Natural killer cell treated with Interleukin-12 subunit alpha and Interleukin-12 subunit beta and Interleukin-15 and Interleukin-18, amount 100 ng/mL, for 72 hours (primary cell): ENCODE measurements at places on chromosomes 2 and 18. TPM values are rescaled to one million over a fixed set of nuclear protein-coding genes. Genes with fewer than 3 reads are reported as not detected.

OSBPL1A gene
- not detected for total RNA-seq

DSC2 gene
- total RNA-seq, result not detected

SMYD1 gene
- not detected for total RNA-seq

TTC21B gene
- 35.7 TPM for total RNA-seq

TMEM17 gene
- 0.28 TPM for total RNA-seq

EPC2 gene
- 33.1 TPM for total RNA-seq

CIB4 gene
- total RNA-seq, result not detected

RASGRP3 gene
- 1.5 TPM for total RNA-seq

RAB6C gene
- total RNA-seq, result not detected

LONRF2 gene
- not detected for total RNA-seq

CD8B gene
- 31.5 TPM for total RNA-seq

HOXD13 gene
- total RNA-seq, result not detected

IHH gene
- total RNA-seq, result not detected

GLS gene
- 318 TPM for total RNA-seq

AMMECR1L gene
- total RNA-seq, result 20.6 TPM

RSAD2 gene
- 6.8 TPM for total RNA-seq

LGALSL gene
- 0.50 TPM for total RNA-seq

VWA3B gene
- not detected for total RNA-seq

DPP4 gene
- total RNA-seq, result 102 TPM

EPB41L3 gene
- total RNA-seq, result 0.57 TPM

AGXT gene
- total RNA-seq, result not detected

RGPD3 gene
- not detected for total RNA-seq

CAPN13 gene
- not detected for total RNA-seq

ALK gene
- total RNA-seq, result not detected

PARD3B gene
- 0.52 TPM for total RNA-seq

SPDYA gene
- 4.5 TPM for total RNA-seq

CFC1 gene
- total RNA-seq, result not detected

DNPEP gene
- 85.3 TPM for total RNA-seq

HRH4 gene
- total RNA-seq, result 0.53 TPM

RBBP8 gene
- 73.9 TPM for total RNA-seq

SCN7A gene
- not detected for total RNA-seq

CTAGE1 gene
- not detected for total RNA-seq

CCDC74B gene
- total RNA-seq, result 1.7 TPM

NAT8 gene
- not detected for total RNA-seq

KLF11 gene
- total RNA-seq, result 6.1 TPM

GAL3ST2 gene
- 2.8 TPM for total RNA-seq

ABCG5 gene
- not detected for total RNA-seq

CCDC88A gene
- 15.1 TPM for total RNA-seq

SERPINB3 gene
- total RNA-seq, result not detected

MLPH gene
- not detected for total RNA-seq

TACR1 gene
- not detected for total RNA-seq

ANKRD29 gene
- not detected for total RNA-seq

ARPC2 gene
- total RNA-seq, result 675 TPM

CDH19 gene
- total RNA-seq, result not detected

MC2R gene
- total RNA-seq, result not detected

TRIM43 gene
- not detected for total RNA-seq

CPLX4 gene
- total RNA-seq, result not detected

AMER3 gene
- not detected for total RNA-seq

CDKL4 gene
- not detected for total RNA-seq

NPPC gene
- total RNA-seq, result 2.7 TPM

CCDC138 gene
- total RNA-seq, result 7.7 TPM

AGAP1 gene
- total RNA-seq, result 5.2 TPM

LOXHD1 gene
- total RNA-seq, result not detected

STPG4 gene
- total RNA-seq, result 0.29 TPM

FSIP2 gene
- 0.14 TPM for total RNA-seq
